Fibroblast of skin of abdomen (primary cell): ENCODE measurements at places on chromosomes 3 and 15.
A peak's percentile ranks its signal among the peaks of the same experiment; 100 is the strongest.

DNA sequence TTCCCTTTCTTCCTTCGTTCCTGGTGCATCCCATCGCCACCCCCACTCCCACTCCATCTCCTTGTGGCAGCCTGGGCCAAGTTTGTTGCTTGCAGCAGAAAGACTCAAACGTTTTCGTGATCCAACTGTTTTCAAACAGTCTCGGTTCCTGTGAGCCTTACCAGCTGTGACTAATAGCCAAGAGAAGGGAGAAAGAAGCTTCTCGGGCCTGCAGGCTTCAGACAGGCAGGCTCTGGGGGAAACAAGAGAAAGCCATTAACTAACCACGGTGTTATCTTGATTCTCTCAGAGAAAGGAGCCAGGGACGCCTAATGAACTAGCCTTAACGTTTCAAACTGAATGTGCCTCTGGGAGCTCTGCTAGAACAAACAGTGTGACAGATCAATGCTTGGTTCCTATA, 742.0 kb downstream of the NR2F2 start:
- no peak for DNase-seq

GRCh38 chr3:69052472-69052898, 352 bp upstream of the TMF1 start:
- DNase-seq: no peak

GRCh38 chr15:84862214-84862975, 22.1 kb upstream of the SLC28A1 start:
- DNase-seq: no peak

GRCh38 chr15:60070838-60071493, 66.9 kb downstream of the FOXB1 start:
- DNase-seq: peak; percentile 88

GRCh38 chr15:78341057-78341987, 1.2 kb downstream of the CRABP1 start:
- DNase-seq: no peak

GRCh38 chr15:58505581-58505980, 73.8 kb downstream of the LIPC start:
- no peak for DNase-seq

GRCh38 chr3:57974796-57975388, 33.3 kb upstream of the FLNB start:
- peak; percentile 98 for DNase-seq
